Activated CD4-positive, alpha-beta T cell treated with anti-CD3 and anti-CD28 coated beads, Interleukin-2, Interleukin-4, amounts not matched to agents 100 ng/mL and 50 ng/mL, durations not matched to agents 16 hours and 8 hours (primary cell): ENCODE measurements at places on chromosomes 3 and 15.

DNA sequence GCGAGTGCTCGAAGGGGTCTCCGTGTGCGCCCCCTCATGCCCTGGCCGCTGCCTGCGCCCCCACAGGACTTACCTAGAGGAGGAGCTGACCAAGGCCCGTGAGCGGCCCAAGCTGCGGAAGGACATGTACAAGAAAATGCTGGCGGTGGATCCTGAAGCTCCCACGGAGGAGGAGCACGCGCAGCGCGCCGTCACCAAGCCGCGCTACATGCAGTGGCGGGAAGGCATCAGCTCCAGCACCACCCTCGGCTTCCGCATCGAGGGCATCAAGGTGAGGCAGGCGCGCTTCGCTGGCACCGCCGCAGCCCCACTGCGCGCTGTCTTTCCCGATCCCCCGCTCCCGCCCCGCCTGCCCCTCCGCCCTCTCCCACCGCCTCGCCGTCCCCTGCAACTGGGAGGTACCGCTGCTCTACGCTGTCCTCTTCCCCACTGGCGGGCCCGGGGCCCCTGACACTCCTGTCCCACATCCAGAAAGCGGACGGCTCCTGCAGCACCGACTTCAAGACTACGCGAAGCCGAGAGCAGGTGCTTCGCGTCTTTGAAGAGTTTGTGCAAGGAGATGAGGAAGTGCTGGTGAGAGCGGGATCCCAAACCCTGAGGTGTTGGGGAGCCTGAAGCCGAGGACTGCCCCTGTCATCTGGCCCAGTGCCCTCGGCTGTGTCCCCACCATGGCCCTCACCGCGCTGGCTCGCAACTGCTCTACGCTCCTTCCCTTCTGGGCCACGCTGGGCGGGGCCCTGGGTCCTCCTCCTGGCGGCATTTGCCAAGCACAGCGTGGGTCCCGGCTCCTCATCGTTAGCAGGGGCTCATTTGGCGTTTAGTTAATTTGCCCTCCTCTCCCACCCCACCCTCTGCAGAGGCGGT is 8.5 kb downstream of the ITPKA start:
- DNase-seq, result no peak

DNA sequence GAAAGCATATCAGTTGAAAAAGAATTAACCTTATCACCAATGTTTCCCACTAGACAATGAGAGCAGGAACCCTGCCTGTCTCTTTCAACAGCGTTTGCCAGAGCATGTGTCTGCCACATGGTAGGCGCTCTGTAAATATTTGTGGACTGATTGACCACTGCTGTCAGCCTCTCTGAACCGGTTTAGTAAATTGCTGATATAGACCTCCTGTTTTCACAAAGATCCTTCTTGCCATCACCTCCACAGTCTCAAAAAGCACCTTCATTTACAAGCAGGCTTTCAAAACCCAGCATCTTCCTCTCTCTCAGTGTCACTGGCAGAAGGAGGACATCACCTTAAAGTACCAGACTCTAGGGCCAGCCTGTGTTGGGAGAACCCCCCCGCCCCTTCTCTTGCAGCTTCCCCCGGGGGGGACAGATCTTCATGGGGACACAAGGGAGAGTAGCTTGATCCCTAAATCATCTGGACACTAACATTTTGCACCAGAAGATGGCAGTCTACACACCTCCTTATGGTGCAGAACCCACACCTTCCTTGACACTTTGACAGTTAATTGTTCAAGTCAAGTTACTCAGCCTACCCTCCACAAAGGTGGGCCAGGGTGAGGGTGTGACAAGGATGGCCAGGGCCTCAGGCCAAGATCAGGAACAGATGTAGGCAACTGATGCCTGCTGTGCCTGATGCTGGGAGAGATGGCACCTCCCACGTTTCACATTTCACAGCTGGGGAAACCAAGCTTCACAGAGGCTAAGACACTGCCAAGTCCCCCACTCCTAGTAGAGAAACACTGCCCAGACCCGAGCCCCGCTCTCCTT is 37.8 kb upstream of the USP3 start:
- peak; percentile 81 for DNase-seq

DNA sequence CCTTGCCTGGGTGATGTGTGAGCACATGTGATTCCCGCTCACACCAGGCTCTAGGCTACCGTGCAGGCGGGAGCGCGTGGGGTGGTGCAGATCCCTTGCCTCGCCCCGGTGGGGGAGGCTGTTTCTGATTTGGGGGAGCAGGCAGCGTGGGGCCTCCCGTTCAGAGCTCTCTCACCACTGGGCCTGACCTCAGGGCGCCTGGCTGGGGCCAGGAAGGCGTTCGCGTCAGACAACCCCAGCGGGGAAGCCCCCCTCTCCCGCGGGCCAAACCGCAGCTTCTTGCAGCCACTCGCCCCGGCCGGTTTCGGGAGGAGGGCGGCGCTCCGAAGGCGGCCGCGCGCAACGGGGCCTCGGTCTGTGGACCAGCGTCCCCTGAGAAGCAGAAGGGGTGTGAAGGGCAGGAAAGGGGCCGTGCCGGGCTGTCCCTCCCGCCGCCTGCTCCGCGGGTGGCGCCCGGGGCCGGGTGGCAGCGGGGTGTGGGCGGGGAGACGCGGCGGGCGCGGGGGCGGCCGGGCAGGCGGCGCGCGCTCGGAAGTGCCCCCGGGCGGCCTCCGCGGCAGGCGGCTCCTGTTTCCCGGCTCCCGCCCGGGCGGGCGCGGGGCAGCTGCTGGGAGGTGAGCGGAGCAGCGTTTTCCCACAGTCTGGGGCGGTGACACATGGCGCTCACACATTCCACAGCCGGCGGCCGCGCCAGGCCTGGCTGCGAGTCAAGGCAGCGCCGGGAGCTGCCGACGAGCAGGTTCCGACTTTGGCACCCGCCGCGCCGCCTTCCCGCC is 65.1 kb upstream of the HES1 start:
- peak; percentile 63 for DNase-seq

DNA sequence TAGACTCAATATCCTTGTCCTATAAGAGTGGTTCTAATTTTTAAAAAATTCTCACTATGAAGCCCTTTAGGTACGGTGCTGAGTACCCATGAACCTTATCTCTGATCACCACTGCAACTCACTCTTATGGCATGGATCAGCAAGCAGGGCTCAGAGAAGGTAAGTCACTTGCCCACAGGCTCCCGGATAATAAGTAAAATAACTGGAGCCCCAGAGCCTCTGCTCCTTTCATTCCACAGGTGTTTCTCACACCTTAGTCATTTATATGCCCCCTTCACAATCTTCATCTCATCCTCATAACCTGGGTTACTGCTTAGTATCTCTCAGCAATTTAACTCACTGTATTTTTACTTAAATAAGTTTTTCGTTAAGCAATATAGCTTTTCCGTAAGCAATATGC is 28.4 kb upstream of the AKAP13 start:
- DNase-seq, result no peak

GRCh38 chr15:60972866-60973265 is 256.2 kb downstream of the RORA start:
- DNase-seq, result no peak

- no peak for DNase-seq
Measured at GRCh38 chr15:93866476-93866875, 364.9 kb upstream of the MCTP2 start.

- no peak for DNase-seq
Measured at GRCh38 chr3:105812194-105812586, 56.6 kb downstream of the CBLB start.

DNA sequence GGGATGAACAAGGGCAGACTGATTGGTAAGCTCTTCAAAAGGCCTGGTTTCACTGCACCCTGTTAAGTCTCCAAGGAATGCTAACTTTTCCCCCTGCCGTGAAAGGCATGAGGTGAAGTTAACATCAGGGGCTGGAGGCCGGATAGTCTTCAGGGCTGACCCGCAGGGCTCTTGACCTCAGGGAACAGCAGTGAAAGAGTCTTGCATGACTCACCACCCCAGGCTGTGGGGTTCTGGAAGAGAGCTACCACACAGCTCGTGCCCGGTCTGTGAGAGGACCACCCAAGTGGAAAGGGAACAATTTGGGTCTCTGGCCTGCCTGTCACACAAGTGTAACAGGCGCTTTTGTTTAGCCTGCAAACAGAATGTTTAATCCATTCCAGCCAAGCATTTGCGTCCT is 504.9 kb downstream of the EDEM1 start:
- DNase-seq, result no peak

- no peak for DNase-seq
Measured at GRCh38 chr3:126266291-126266840, 86.0 kb upstream of the ALDH1L1 start.

- no peak for DNase-seq
Measured at GRCh38 chr3:70527026-70527425, 214.6 kb upstream of the MDFIC2 start.

DNA sequence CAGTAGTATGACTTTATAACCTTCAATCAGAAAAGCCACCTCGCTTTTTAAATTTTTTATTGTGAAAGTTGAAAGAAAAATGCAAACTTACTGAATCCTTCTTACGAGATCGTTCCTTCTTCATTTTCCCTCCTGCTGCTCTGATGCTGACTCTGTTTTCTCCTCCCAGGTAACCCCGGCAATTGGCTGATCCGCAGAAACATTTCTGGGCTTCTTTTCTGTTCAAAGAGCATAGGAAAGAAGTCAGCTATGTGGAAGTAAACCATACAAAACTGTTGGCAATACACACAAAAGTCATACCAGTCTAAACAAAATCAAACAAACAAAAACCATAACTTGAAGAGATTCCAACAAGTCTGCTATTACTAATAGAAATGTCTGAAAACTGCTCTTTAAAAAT is 66.0 kb downstream of the SETD2 start:
- no peak for DNase-seq

GRCh38 chr3:183437666-183438564 is 9.5 kb upstream of the MCF2L2 start:
- DNase-seq, result peak; percentile 78

- no peak for DNase-seq
Measured at GRCh38 chr15:40325188-40325587, 1.7 kb downstream of the INAFM2 start.

DNA sequence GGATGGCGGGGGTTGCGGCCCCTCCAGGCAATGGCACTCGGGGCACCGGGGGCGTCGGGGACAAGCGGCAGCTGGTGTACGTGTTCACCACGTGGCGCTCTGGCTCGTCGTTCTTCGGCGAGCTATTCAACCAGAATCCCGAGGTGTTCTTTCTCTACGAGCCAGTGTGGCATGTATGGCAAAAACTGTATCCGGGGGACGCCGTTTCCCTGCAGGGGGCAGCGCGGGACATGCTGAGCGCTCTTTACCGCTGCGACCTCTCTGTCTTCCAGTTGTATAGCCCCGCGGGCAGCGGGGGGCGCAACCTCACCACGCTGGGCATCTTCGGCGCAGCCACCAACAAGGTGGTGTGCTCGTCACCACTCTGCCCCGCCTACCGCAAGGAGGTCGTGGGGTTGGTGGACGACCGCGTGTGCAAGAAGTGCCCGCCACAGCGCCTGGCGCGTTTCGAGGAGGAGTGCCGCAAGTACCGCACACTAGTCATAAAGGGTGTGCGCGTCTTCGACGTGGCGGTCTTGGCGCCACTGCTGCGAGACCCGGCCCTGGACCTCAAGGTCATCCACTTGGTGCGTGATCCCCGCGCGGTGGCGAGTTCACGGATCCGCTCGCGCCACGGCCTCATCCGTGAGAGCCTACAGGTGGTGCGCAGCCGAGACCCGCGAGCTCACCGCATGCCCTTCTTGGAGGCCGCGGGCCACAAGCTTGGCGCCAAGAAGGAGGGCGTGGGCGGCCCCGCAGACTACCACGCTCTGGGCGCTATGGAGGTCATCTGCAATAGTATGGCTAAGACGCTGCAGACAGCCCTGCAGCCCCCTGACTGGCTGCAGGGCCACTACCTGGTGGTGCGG is 1.9 kb downstream of the CHST2 start:
- DNase-seq, result peak; percentile 78

- no peak for DNase-seq
Measured at GRCh38 chr3:46479696-46480095, 15.0 kb upstream of the LTF start.

DNA sequence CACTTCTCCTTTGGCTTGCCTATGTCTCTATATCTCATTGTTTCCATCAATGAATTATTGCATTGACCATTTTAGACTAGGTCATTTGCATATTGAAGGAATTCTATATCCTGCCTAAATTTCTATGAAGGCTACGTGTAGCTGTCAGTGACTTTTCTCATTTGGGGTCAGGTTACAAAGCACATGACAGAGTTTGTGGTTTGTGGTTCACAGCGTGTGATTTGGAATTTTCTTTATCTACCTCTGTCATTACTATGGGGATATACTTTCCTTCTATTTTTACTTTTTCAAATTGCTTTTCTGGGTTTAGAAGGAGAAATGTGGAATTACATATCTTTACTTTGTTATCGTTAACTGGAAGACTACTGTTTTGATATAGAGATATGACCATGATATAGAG is 317.3 kb upstream of the CFAP20DC start:
- no peak for DNase-seq

DNA sequence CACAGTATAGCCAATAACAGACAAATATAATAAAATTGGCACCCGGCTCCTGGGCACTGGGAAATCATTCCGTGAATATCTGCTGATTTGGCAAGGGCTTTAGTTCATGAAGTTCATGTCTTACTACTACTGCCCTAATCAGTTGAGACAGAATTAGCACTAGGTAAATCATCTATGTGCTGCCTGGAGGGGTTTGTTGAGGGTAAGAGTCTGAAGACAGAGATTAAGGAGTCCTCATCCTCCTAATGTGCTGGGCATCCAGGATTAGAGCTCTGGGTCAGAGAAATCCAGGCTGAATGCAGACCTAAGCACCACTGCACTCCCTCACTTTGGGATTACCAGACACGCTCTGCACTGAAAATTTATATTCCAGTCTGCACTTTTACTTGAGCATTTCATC is 2.0 kb downstream of the SAMD7 start:
- no peak for DNase-seq

DNA sequence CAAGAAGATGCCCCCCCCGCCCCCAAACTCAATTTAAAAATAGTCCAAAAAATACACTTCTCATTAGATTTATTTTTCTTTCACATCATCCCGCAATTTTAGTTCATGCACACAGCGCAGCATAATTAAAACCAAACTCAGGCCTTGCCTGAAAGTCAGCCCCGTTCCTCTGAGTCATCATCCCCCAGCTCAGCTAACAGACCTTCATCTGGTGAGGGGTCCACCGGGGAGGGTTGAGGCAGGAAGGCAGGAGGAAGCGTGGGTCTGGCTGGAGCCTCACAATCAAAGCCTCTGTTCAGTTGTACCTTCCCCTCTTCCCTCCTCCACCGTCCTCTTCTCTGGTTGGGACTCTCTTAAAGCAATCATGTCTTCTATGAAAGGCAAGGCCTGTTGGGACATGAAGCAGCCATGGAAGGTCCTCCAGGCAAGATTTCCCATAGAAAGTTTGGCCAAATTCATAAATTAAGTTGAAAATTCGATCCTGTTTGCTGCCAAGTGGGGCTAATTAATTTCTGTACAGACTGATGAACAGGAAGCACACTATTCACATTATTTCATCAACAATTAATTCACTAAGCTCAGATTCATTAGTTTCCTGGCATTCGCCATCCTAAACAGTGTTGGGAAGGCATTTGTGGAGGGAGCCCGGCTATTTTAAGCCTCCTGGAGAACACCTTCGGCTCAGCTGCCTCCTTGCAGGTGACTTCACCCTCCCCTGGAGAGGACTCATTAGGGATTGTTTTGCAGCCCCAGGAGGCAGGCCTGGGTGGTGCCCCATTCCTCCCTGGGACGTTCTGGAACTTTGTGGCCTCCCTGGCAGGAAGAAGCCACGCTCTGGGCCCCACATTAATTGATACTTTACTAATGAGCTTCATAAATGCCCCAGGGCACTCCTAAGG is 72.3 kb upstream of the BNC1 start:
- DNase-seq, result no peak
